ENCODE measurements at places on chromosomes 13 and 19.
A peak's percentile ranks its signal among the peaks of the same experiment; 100 is the strongest.

- no peak for DNase-seq
These were observed 944.8 kb upstream of the PCDH9 start for GRCh38 chr13:68174893-68175292.

- peak; percentile 96 for DNase-seq
These were observed 2.6 kb upstream of the SPACA6 start for GRCh38 chr19:51690454-51691073.

DNA sequence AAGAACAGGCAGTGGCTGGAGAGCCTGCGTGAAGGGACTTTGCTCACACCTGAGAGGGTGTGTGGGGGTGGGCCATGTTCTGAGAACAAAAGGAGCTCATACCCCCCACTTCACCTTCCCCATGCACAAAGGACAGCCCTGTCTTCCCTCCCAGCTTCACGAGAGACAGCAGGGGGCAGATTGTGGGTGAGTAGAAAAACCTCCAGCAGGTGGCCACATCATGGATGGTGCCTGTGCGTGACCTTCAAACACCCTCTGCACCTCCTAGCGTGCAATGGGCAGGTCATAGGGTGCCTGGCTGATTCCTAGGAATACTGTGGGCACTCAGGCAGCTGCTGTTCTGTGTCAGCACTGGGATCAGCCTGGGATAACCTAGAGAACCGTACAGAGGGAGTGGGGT, 36.3 kb upstream of the PSG9 start:
- DNase-seq, result no peak

DNA sequence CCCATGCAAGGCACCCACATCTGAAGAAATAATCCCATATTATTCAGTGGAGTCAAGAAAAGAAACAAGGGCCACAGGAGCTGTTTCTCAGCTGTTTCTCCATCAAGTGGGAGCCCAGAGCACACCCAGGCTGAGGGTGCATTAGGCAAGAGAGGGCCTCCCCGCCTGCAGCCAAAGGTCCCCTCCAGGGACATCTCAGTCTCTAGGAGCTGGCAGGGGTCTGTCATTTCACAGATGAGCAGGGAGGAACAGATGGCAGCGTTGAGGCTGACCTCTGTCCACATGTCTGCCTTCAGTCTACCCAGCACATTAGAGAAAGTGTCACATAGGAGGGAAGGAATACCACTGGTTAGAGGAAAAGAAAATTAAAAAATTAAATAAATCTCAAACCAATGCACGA, 157.7 kb downstream of the ZNF536 start:
- no peak for DNase-seq

GRCh38 chr19:2132731-2133490, 18.5 kb downstream of the AP3D1 start:
- DNase-seq, result no peak

DNA sequence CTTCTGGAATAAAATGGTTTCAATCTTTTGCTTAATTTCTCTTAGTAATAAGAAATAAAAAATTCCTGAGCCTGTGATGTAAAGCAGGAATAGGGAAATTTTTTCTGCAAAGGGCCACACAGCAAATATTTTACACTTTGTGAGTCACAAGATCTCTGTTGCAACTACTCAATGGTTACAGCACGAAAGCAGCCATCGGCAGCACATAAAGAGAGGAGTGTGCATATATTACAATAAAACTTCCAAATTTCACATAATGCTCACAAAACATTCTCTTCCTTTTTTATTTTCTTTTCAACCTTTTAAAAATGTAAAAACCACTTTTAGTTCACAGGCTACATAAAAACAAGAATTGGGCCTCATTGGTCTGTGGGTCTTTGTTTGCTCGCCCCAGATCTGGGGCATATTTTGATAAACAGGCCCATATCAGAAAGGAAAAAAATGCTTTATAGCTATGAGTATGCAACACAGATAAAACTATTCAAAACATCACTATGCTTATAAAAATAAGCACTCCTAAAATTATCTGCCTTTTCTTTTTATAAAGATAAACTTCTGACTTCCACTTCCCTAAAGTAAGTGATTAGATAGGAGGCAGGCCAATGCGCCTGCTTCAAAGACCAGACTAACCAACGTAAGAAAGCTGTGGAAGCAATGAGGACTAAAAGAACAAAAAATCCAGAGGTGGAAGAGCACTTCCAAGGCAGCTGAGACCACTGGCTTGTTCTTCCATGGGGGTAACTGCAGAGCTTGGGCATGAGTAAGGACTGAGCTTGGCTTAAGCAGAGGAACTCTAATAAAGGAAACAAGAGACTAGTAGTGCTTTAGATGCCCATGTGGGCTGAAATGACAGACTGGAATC, 26.5 kb downstream of the MYCBP2 start:
- DNase-seq, result peak; percentile 22

DNA sequence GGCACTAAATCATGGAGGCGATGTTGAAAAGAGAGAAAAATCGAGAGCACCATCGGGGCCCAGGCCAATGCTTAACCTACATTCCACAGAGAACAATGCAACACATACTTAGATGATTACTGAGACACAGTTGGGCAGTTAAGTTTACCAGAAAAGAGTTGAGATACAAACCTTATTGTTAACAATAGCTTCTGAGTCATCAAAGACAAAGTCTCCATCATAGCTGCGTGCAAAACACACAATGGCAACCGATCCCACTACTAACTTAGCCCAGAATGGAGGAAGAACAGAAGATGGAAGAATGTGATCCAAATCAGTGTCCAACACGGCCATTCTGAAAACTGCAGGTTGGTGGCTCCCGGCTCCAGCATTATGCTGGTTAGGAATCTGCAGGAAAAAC, 6.2 kb downstream of the TMTC4 start:
- DNase-seq, result no peak

DNA sequence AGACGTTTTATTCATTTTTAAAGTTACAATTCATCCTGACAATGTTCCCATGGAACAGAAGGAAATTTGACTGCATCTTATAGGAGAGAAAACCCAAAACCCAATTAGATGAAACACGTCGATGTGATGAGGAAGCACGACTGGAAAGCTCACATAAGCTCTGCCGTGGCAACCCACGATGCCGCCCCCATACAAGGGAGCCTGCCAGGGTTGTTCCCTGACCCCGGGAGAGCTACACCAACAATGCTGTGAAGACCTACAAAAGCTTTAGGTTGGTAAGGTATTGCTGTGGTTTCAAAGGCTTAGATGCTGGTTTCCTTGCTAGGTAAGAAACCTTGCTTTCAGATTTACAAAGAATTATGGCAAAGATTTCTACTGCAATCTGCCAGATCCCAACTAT, 393.1 kb downstream of the KLF12 start:
- peak; percentile 34 for DNase-seq

DNA sequence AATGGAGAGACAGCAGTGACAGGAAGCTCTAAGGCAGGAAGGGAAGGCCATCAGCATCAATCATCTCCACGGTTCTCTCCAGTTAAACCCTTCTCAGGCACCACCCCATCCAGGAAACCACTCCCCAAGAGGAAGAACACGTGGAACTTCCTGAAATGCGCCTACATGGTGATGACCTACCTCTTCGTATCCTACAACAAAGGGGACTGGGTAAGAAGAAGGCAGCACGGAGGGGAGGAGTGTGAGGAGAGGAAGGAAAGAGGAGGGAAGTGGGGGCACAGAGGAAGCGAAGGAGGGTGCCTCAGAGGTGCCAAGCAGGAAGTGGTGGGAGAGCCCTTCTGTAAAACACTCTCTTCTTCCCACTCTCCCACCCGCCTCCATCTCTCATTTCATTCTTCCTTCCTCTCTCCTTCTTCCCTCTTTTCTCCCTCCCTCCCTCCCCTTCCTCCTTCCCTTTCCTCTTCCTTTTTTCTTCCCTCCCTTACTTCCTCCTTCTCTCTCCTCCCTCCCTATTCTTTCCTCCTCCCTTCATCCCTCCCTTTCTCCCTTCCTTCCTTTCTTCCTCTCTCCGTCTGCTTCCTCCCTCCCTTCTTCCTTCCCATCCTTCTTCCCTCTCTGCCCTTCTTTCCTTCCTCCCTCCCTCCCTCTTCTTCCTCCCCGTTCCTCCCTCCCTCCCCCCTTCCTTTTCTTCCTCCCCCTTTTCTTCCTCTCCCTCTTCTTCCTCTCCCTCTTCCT, 12.6 kb downstream of the ZSCAN5A start:
- DNase-seq, result no peak

DNA sequence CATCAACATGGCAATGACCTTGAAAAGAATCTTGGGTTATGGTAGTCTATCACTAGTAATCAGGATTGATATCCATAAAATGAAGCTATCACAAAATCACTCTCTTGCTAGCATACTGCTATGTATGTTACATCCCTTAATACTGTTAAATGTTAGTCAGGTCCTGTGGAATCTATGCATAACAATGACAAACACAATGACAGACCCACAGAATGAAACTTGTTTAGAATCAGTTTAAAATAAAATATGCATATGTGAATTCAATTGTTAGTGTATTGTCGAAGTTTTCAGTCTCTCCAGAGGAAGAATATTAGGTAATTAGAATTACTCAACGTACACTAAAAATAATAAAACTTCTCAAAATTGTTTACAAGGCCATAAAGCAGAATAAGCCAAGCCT, 137.6 kb downstream of the DACH1 start:
- no peak for DNase-seq

DNA sequence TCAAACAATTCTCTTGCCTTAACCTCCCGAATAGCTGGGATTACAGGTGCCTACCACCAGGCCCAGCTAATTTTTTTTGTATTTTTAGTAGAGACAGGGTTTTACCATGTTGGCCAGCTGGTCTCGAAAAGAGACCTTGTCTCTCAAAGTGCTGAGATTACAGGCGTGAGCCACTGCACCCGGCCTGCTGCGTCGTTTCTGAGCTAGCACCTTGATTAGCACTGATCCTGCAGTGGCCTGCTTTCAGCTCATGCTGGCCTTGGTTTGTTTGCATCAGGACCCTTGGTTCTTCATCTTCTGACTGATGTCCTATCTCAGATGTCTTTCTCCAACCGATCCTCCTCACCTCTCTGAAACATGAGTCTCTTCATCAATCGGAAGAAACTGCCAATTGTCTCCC, 4.9 kb upstream of the TFDP1 start:
- no peak for DNase-seq

DNA sequence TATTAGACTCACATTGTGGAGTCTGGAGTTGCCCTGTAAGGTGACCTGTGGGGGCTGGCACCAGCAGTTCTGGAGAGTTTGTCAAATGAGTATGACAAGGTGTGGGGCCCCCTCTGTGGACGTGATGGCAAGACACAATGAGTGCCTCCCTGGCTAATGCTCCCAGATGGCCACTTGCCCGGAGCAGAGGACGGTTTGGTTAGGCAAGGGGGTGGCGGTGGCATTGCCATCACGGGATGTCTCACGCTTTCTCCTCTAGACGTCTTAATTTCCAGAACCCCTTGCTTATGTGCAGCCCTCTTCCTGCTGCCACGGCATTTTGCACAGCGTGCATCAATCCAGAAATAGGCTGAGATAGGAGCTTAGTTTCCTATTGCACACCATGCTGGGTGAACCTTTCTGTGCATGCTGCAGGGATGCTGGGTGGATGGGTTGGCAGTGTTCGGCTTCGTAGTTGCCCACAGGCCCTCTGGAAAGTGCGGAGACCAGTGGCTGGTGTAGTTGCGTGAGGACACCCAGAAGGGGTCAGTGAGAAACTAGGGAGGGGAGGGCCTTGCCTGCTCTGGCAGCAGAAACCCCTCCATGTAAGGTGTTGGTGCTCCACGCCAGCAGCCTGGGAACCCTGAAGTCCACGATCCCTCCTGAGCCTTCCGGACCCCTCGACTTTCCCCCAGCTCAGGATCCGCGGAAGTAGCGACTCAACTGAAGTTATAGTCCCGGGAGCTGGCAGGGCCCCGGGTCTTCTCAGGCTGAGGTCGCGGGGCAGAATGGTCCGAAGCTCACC, 18.1 kb upstream of the LRP3 start:
- peak; percentile 89 for DNase-seq

- DNase-seq, result peak; percentile 98
These were observed 82.9 kb upstream of the C1QTNF9B start for GRCh38 chr13:23980160-23980551.
